Fibroblast of lung (primary cell): ENCODE measurements at places on chromosomes 6 and 20.

DNA sequence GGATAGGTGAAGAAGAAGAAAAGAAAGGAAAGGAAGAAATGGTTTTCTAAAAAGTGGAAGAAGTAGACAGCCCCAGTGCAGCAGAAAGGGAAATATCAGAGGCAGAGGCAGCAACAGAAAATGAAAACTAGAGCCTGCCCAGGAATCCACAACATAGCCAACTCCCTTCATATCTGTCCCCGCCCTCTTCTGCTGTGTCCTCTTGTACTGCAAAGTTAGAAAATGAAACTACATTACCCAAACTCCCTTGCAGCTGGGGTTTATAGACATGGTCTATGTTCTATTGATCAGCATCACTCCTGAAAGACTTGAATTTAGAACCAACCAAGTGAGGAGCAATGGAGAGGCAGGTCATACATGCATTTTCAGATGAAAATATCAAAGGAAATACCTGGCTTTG, 200.5 kb upstream of the PHACTR1 start:
- peak; percentile 1 for DNase-seq
- no peaks in the 10 kb centered on the region for H3K4me1 ChIP-seq
- no peaks in the 10 kb centered on the region for H3K36me3 ChIP-seq
- H3K27ac ChIP-seq: no peak overlapping the region
- H3K4me3 ChIP-seq: no peak overlapping the region
- H3K27me3 ChIP-seq: no peaks in the 10 kb centered on the region

- H3K4me3 ChIP-seq: peak overlapping the region; percentile 88
- no peaks in the 10 kb centered on the region for H3K36me3 ChIP-seq
- H3K4me1 ChIP-seq: no peaks in the 10 kb centered on the region
Observed at GRCh38 chr20:25623225-25623735, 534 bp downstream of the NANP start.

GRCh38 chr6:41786451-41787218, 859 bp upstream of the TOMM6 start:
- H3K4me1 ChIP-seq: peaks cover 4% of the 10 kb centered on the region
- peak overlapping the region; percentile 100 for H3K4me3 ChIP-seq
- peak overlapping the region; percentile 97 for H3K27ac ChIP-seq
- peaks cover 3% of the 10 kb centered on the region for H3K36me3 ChIP-seq
- DNase-seq: peak; percentile 72

- no peaks in the 10 kb centered on the region for H3K4me1 ChIP-seq
- DNase-seq: peak; percentile 54
- no peaks in the 10 kb centered on the region for H3K27me3 ChIP-seq
- H3K4me3 ChIP-seq: no peak overlapping the region
- no peaks in the 10 kb centered on the region for H3K36me3 ChIP-seq
- H3K27ac ChIP-seq: no peak overlapping the region
Observed at GRCh38 chr6:112416866-112417265, 69.7 kb downstream of the RFPL4B start.

GRCh38 chr6:148370176-148370575, 27.5 kb downstream of the SASH1 start:
- H3K36me3 ChIP-seq: no peaks in the 10 kb centered on the region
- DNase-seq: no peak
- no peaks in the 10 kb centered on the region for H3K27me3 ChIP-seq
- H3K4me3 ChIP-seq: no peak overlapping the region
- H3K27ac ChIP-seq: no peak overlapping the region
- H3K4me1 ChIP-seq: peaks cover 8% of the 10 kb centered on the region

DNA sequence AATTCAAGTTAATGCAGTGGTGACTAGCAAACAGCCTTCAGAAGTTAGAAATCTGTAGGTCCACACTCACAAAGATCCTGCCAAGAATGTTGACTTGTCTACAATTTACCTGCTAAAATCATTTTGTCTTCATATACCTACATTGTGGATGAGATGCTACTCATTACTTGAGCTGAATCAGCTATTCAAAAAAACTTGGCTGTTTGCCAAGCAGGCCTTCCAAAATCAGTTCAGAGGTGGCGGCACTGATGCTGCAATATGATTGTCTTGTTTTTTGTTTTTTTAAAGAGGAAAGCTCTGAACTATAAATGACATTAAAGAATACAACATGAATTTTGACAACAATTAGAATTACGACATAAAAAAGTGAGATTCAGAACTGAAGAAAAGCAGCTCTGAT, 354.7 kb upstream of the KHDRBS2 start:
- H3K4me3 ChIP-seq: no peak overlapping the region
- no peaks in the 10 kb centered on the region for H3K27me3 ChIP-seq
- DNase-seq: no peak
- H3K4me1 ChIP-seq: no peaks in the 10 kb centered on the region
- H3K27ac ChIP-seq: no peak overlapping the region

DNA sequence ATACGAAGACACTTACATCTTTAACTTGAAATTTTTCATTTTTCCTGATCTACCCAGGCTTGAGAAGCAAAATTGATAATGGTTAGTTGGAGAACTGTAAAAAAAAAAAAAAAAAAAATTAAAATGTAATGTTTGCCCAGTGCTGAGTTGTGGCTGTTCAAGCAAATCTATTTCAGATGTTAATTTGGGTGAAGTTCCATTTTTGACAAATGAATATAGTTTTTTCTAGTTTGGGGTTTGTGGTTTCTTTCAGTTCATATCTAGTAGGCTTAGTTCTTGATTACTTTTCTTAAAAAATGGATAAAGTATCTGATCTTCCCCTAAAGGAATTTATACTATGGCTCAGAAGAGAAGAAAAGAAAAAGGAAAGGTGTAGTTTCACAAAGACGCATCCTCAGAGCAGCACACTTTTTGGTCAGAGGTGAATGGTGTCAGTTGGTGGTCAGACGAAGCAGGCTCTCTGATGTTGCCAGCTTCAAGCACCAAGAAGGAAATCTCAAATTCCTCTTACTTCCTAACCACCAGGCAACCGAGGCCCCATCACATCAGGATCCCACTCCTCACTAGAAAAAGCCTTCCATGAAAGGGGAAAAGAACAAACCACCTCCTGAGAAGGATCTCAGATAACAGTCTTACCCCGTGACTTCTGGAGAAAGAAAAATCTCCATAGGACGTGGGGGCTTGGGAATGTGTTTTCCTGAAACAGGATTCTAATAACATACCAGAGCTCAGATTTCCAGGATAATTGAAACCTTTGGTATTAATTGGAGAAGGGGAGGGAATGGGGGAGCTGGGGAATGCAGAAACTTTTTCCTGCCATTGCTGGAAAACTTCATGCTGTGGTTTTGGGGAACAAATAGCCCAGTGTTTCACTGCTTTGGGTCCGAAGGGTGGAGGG, 396.2 kb downstream of the CD83 start:
- H3K4me1 ChIP-seq: no peaks in the 10 kb centered on the region
- no peak for DNase-seq
- no peak overlapping the region for H3K4me3 ChIP-seq

DNA sequence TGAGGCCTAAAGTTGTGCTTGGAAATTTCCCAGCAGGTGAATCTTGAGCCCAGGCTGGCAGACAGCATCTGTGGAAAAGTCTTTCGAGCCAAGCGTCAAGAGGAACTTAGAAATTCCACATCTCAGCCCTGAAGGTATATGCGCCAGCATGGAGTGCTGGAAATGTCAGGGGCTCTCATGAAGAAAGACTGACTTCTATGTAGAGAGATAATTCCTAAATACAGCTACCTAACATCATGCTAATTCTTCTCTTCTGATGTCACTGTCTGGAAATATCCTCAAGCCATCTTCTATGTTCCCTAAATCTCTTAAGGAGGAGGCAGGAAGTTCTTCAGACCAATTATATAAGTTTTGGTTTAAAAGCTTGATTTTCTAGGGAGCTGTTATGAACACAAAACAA, 492.4 kb upstream of the MARCKS start:
- H3K27ac ChIP-seq: no peak overlapping the region
- peak; percentile 73 for DNase-seq
- peaks cover 10% of the 10 kb centered on the region for H3K4me1 ChIP-seq
- no peaks in the 10 kb centered on the region for H3K36me3 ChIP-seq

GRCh38 chr6:21103626-21104224, 489.8 kb upstream of the SOX4 start:
- DNase-seq: peak; percentile 10
- no peaks in the 10 kb centered on the region for H3K27me3 ChIP-seq
- H3K36me3 ChIP-seq: no peaks in the 10 kb centered on the region
- H3K4me3 ChIP-seq: no peak overlapping the region

GRCh38 chr6:43347021-43347420, 22.4 kb downstream of the ZNF318 start:
- no peak overlapping the region for H3K4me3 ChIP-seq
- no peak for DNase-seq
- H3K4me1 ChIP-seq: no peaks in the 10 kb centered on the region
- peaks cover 5% of the 10 kb centered on the region for H3K36me3 ChIP-seq

GRCh38 chr6:106411643-106412200, 51.2 kb downstream of the CRYBG1 start:
- no peak overlapping the region for H3K27ac ChIP-seq
- peaks cover 5% of the 10 kb centered on the region for H3K27me3 ChIP-seq
- no peak for DNase-seq
- no peaks in the 10 kb centered on the region for H3K36me3 ChIP-seq
- H3K4me3 ChIP-seq: no peak overlapping the region

- H3K27me3 ChIP-seq: peaks cover 3% of the 10 kb centered on the region
- DNase-seq: no peak
- no peak overlapping the region for H3K27ac ChIP-seq
- H3K4me3 ChIP-seq: no peak overlapping the region
Observed at GRCh38 chr6:110326609-110327008, 31.5 kb downstream of the METTL24 start.

GRCh38 chr20:23080521-23080920, 5.6 kb downstream of the CD93 start:
- H3K4me1 ChIP-seq: no peaks in the 10 kb centered on the region
- no peak overlapping the region for H3K4me3 ChIP-seq
- no peaks in the 10 kb centered on the region for H3K36me3 ChIP-seq
- DNase-seq: no peak

- H3K27me3 ChIP-seq: no peaks in the 10 kb centered on the region
- no peaks in the 10 kb centered on the region for H3K4me1 ChIP-seq
- H3K36me3 ChIP-seq: no peaks in the 10 kb centered on the region
- no peak for DNase-seq
Observed at GRCh38 chr6:7421066-7421465, 31.5 kb downstream of the RIOK1 start.

DNA sequence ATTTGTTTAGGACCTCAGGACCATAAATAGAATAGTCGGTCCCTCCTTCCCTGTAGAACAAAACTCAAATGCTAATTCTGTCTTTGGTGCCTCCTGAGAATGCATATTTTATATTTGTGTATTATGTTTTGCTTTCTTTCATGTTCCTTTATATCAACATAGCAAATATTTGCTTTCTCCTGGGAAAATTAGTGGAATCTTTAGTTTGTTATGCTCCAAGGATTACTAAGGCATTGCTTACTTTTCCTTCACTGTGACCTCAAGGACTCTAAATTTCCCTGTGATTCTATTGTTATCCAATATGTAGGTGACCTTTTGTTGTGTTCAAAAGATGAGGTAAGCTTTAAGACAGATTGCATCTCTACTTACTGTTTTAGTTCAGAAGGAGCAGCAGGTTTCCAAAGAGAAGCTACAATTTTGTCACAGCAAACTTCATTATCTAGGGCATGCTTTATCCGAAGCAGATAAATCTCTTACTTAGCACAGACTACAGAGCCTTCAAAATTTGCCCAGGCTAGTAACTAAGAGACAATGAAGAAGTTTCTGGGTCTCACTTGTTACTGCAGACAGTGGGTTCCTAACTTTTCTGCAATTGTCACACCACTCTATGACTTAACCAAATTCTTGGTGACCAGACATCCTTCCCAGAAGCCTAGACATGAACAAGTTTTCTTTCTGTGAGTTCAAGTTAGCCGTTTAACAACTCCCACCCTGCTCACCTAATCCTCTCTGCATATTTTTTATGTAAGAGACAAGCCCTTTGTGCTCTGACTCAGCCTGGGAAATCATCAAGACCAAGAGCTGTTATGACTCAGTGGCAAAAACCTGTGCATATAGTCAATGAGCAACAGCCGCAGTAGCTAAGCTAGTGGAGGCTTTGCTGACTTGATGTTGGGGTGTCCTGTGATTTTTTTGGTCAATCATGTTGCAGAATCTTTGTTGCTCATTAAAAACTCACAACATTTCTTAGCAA, 378.8 kb downstream of the QKI start:
- H3K4me1 ChIP-seq: no peaks in the 10 kb centered on the region
- H3K36me3 ChIP-seq: no peaks in the 10 kb centered on the region
- H3K4me3 ChIP-seq: no peak overlapping the region
- no peak overlapping the region for H3K27ac ChIP-seq
- peak; percentile 94 for DNase-seq

DNA sequence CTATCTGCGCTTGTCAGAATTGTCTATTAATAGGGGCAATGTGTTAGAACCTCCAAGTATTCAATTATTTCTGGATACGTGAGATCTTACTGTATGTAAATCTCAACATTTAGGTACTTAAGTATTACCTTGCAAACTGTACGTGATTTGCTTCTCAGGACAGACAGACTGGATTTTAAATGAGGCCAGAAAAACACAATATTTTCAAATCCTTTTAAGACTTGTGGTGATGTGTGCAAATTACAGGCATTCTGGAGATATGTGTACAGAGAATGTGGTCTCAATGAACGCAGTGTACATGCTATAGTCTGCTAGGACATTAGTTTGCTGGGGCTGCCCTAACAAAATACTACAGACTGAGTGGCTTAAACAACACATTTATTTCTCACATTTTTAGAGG, 16.9 kb downstream of the CCR6 start:
- no peak for DNase-seq
- no peaks in the 10 kb centered on the region for H3K27me3 ChIP-seq
- no peaks in the 10 kb centered on the region for H3K4me1 ChIP-seq
- H3K27ac ChIP-seq: no peak overlapping the region
- no peak overlapping the region for H3K4me3 ChIP-seq

- H3K4me3 ChIP-seq: no peak overlapping the region
- peaks cover 8% of the 10 kb centered on the region for H3K4me1 ChIP-seq
- H3K27me3 ChIP-seq: no peaks in the 10 kb centered on the region
- H3K36me3 ChIP-seq: no peaks in the 10 kb centered on the region
Observed at GRCh38 chr6:25054469-25054868, 118.7 kb upstream of the RIPOR2 start.

GRCh38 chr6:14025160-14025559, 92.4 kb upstream of the CD83 start:
- H3K27me3 ChIP-seq: no peaks in the 10 kb centered on the region
- H3K27ac ChIP-seq: no peak overlapping the region
- H3K4me1 ChIP-seq: no peaks in the 10 kb centered on the region

GRCh38 chr20:32278199-32278643, 770 bp downstream of the KIF3B start:
- peaks cover 4% of the 10 kb centered on the region for H3K4me1 ChIP-seq
- no peak for DNase-seq
- H3K4me3 ChIP-seq: peak overlapping the region; percentile 87
- no peaks in the 10 kb centered on the region for H3K36me3 ChIP-seq
